NCI-H2107 (cell line): ENCODE measurements at places on chromosomes 7 and 10.

GRCh38 chr10:44960088-44960460 is 472 bp downstream of the RASSF4 start:
- DNase-seq = no peak

DNA sequence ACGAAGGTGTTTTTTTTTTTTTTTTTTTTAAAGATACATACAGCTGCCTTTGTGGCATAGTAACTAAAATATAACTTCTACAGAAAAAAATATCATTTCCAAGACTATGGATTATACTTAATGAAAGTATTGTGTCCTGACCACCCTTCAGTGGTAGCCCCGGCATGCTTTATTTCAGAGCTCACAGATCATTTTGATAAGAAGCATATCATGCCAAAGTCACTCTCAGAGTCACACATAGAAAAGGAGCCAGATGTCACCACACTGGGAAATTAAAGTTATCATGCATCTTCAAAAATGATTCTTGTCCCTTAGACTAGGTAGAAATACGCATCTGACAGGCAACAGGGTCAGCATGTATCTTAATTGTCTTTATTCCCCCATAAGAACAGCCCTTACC is 3.0 kb downstream of the ADARB2 start:
- DNase-seq = no peak

- no peak for DNase-seq
These were observed 3.5 kb upstream of the MYL10 start for GRCh38 chr7:101632641-101633040.

- no peak for DNase-seq
These were observed 453.1 kb upstream of the MKI67 start for GRCh38 chr10:128579280-128579865.

- no peak for DNase-seq
These were observed 228.7 kb downstream of the CNTNAP2 start for GRCh38 chr7:146345251-146345650.

- no peak for DNase-seq
These were observed 379.8 kb downstream of the GRID1 start for GRCh38 chr10:85986777-85987176.

GRCh38 chr7:100689230-100690135 is 4.6 kb downstream of the GIGYF1 start:
- DNase-seq = no peak

GRCh38 chr7:40470091-40470592 is 335.3 kb downstream of the SUGCT start:
- no peak for DNase-seq

DNA sequence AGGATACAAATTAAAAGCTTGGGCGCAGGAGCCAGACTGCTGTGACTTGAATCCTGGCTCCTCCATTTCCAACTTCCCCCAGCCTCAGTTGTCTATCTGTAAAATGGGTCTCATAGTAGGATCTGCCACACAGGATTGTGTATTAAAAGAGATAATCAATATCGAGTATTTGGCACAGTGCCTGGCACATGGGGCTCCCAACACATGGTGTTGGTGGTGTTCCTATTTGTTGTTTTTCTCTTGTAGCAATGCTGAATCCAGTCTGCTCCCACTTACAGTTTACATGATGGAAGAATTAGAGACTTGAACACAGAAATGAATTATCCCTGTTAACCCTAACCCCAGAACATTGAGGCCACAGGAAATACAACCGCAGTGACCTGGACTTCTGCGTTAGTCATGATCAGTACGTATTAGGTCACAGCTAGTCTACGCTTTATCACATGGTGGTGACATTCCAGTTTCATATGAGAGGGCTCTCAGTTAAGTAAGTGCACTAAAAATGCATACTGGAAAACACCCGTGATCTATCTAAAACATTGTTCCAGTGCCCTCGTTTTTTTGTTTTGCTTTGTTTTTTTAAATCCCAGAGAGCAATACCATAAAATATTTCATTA is 169.5 kb upstream of the KLF14 start:
- DNase-seq = no peak

DNA sequence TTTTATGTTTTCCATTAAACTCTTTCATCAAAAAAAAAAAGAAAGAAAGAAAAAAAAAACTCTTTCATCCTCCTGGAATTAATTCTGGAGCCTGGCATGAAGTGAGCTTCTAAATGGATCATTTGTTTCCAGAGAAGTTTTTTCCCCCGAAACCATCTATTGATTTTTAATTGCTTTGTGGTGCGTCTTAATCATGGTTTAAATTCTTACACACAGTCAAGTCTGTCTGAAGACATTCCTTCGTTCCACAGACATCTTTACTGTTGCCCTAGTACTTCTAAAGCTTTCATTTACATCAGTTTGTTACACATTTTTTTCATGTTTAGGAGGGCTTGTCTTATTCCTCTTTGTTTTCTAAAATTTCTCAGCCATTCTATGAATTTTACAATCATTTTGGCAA is 493.4 kb upstream of the FOXK1 start:
- DNase-seq = no peak

- no peak for DNase-seq
These were observed 166.9 kb downstream of the RNF216 start for GRCh38 chr7:5614600-5614999.

GRCh38 chr10:107502229-107502985 is 337.9 kb upstream of the SORCS1 start:
- no peak for DNase-seq

DNA sequence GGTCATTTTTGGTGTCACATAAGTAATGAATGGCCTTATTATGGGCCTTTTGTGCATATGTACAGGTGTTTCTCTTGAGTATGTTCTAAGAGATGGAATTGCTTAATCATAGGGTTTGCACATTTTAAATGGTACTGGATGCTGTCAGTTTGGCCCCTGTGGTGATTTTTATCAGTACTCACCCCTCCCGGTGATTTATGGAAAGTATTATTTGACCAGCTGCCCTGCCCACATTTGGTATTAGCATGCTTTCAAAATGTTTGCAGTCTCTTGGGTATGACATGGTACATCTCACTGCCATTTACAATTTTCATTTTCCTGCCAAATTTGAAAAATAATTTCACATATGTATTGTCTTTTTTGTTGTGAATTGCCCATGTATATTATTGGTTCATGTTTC is 427.7 kb downstream of the LRMDA start:
- DNase-seq = no peak
